Left ventricle myocardium superior (tissue), 1 donor: ENCODE measurements at places on chromosomes 7 and 10.

- peak; percentile 56 for DNase-seq
Observed at GRCh38 chr10:13271552-13272163, 28.2 kb downstream of the PHYH start.

DNA sequence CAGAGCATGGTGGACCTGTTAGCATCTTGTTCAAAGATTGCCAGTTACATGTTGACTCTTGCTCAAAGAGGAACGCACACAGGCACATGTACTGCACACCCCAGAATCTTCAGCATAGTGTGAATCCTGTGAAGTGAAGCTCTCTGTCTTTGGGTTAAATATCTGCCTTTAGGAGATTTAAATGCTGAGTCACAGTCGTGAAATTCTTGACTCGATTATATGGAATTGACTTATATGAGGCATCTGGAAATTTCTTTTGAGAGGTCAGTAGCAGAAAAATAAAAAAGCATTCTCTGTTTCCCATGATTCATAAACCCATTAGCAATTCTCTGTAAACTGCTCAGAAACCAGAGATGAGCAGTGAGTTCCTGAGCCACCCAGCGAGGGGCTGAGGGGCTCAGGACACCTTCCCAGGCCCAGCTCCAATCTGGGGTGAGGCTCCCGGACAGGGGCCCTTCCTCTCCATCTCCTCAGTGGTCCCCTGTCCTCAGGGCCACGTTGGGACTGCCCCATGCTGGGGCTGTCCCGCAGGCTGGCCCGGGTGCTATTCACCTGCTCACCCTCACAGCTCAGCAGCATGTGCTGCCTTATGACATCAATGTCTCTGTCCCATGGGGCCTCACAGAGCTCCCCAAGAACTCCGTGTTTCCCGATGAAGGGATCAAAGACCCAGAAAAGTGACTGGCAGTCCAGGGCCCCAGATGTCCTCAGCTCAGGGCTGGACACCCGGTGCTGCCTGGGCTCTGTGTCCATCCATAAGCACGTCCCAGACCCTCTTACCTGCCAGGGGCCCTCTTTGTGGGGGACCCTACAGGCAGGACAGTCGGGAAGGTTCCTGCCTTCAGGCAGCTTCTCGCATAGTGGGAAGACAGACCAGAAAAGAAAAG lies 50.0 kb upstream of the INSIG1 start:
- no peak for DNase-seq

DNA sequence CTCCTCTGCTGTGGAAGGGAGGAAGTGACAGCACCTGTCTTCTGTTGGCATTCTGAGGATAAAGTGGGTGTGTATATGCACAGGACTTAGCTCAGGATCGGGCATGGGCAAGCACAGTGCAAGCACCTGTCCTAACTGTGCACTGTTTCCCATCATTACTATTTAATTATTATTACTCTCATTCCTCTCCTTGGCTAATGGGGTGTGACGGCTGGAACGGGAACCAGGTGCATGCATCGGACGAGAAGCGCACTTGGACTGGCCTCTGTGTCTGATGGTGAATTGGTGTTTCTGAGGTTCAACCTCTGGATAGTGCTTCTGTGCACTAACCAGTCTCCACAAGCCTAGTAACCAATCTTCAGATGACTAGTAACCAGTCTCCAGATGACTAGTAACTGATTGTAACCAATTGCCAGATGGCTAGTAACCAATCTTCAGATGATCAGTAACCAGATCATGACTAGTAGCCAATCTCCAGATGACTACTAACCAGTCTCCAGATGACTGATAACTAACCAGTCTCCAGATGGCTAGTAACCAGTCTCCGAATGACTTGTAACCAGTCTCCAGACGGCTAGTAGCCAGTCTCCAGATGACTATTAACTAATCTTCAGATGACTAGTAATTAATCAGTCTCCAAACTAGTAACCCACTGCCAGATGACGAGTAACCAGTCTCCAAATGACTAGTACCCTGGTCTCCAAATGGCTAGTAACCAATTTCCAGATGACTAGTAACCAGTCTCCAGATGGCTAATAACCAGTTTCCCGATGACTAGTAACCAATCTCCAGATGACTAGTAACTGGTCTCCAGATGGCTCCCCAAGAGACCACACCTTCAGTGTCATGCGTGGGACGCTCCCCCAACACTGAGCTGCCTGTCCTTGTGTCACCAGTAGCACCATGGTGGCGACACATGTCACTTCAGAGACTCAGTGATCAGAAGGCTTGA lies 85.8 kb downstream of the PAXIP1 start:
- DNase-seq: no peak

DNA sequence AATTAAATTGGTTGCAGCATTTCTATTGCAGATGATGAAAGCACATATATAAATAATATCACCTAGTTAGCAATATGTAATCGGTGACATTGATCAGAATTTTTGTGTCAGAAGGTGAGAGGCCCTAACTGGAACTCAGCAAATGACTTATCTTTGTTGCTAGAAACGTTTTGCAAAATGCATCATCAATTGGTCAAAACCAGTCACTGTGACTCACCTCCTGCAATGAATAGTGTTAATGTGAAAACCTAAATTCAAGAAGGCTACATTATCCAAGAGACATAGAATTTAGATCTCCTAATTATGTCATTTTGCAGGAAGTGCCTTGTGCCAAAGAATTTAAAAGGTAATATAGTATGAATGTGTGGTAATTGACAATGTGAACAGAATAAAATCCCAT lies 9.8 kb upstream of the PNLIPRP3 start:
- DNase-seq: no peak

GRCh38 chr10:123888751-123889150 lies 2.9 kb downstream of the CPXM2 start:
- DNase-seq: no peak
